AG08395 (cell line): ENCODE measurements at places on chromosomes 2 and 18.

DNA sequence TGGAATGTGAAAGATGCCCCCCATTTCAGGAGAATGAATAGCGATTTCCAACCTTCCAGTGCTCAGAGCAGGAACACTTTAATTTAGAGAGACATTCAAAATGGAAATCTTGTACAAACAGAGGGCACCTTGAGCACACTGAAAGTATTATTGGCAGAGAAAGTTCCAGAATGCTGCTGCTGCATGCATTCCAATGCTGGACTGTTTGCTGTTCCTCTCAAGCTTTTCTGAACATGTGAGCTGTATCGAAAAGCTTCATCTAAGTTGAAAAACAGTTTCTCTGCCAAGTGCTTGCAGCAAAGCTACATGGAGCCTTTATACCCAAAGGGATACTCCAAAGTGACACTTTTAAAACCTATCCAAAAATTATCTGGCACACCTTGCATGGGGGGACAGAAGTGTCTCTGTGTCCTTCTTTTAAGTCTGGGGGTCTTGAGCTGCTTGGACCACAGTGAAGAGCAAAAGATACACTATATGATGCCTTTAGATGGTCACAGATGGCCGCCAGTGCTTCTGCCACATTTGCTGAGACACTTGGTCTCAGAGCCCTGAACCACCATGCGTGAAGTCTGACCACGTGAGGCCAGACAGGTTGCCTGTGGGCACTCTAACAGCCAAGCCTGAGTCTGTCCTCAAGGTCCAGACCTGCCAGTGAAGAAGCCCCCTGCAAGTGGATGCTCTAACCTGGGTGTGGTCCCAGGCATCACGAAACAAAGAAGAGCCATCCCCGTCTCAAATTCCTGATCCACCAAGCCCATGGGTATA is 18.8 kb downstream of the UXS1 start:
- DNase-seq, result no peak

DNA sequence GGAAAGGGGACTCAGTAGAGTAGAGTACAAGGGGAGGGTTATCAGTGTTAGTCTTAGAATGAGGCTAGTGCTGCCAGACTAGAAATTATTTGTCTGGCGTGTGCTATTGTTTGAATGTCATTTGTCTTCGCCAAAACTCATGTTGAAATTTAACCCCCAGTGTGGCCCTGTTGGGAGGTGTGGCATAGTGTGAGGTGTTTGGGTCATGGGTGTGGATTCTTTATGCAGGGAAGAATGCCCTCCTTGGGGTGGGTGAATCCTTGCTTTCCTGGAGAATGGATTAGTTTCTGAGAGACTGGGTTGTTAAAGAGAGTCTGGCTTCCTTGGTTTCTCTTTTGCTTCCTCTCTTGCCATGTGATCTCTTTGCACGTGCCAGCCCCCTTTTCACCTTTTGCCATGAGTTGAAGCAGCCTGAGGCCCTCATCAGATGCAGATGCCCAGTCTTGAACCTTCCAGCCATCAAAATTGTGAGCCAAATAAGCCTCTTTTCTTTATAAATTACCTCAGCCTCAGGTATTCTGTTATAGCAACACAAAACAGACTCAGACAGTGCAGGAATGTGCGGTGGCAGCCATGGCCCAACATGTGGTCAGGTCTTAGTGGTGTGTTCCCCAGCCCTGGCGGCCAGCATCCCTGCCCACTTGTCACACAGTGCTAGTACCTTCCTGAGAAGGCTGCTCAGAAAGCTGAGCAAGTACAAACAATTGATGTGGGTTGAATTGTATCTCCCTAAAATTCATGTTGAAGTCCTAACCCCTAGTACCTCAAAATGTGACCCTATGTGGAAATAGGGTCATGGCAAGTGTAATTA is 48.4 kb upstream of the NAB1 start:
- DNase-seq, result no peak

DNA sequence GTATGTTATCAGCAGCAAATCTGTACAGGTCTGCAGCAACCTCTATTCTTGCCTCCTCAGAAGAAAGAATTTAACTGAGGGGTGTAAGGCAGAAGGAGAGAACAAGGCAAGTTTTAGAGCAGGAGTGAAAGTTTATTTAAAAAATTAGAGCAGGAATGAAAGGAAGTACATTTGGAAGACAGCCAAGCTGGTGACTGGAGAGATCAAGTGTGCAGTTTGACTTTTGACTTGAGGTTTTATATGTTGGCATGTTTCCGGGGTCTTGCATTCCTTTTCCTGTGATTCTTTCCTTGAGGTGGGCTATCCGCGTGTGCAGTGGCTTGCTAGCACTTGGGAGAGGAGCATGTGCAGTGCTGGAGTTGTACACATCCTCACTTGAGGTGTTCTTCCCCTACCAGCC is 16.5 kb upstream of the CERS6 start:
- no peak for DNase-seq

DNA sequence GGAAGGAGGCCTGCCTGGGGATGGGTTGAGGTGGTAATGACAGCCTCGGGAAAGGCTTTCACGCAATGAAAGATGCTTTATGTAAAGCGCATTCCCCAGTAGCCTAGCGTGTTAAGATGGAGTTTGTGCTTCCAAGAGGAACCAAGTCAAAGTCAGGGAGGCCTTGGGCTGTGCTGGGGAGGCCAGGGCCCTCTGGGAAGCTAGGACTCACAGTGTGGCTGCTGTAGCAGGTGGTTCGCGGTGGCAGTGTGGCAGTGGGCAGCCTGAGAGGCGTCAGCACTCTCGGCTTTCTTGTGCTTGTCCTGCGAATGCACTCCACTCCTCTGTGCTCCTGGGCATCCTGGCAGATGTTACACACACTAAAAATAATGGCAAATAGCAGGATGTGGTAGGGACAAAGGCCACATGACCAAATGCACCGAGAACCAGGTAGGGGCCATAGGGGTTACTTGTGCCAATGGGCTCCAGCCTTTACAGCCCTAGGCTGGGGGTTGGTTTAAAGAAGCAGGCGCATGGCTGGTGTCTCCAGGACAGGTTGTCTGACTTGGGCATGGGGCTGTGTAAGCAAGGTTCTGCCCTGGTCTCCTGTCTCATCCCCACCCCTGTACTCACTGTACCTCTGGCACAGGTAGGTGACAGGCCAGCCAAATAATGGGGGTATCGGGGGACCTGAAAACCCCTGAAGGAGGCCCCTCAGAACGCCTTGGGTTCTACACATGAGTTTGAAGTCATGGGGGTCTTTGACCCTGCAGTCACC is 154.4 kb upstream of the TWIST2 start:
- DNase-seq, result no peak

GRCh38 chr2:113376913-113377445 is 60.5 kb upstream of the ZNG1B start:
- no peak for DNase-seq

DNA sequence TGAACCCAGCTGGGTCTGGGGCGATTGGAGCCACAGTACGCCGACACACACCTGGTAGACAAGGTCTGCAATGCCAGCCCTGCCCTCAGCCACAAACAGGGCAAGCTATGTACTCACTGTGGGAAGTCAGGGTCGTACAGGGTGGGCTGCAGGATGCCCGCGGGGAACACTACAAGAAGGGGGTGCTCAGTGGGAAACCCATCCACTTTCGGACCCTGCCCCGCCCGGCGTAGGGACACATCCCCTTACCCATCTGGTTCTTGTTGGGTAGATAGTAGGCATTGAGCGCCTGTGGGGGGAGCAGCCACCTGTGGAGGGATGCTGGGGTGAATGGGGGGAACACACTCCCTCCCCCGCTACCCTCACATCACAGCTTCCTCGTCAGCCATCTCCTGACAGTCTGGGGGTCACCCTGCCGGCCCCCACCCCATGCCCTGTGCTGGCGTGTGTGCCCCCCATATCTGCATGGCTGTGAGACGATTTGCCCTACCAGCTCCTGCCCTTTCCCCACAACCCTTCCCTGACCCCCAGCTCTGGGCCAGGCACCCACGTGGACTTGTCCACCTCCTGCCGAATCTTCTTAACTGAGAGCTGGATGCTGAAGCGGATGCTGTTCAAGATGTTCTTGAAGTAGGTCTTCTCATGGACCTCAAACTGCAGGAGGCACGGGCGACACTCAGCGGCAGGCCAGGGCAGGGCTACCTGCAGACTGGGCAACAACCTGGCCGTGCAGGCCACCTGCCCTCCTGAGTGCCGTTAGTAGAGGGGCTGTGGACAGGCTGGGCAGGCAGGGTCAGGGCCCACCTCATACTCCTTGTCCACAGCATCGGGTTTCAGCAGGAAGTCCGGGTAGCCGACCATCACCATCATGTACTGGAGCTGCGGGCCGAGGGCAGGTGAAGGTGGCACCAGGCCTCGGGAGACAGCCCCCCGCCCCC is 5.1 kb downstream of the ECEL1 start:
- no peak for DNase-seq

DNA sequence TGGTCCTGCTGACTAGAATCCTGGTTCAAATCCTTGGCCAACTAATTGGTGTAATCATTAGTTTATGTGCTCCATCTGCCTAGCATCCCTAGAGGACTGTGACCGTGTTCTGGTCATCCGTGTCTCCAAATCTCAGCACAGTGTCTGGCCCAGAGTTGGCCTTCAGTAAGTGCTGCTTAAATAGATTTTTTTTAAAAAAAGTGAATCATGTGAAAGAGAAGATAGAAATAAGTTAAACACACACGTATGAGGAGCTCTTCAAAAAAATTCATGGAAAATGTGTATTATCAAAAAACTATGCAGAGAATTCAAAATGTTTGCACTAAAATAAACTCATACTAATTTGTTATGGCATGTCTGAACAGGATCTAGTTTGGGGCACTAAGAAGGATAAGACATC is 129.3 kb upstream of the TLK1 start:
- DNase-seq, result no peak

- no peak for DNase-seq
These were observed 65.8 kb downstream of the SUMO1 start for GRCh38 chr2:202172439-202173211.

DNA sequence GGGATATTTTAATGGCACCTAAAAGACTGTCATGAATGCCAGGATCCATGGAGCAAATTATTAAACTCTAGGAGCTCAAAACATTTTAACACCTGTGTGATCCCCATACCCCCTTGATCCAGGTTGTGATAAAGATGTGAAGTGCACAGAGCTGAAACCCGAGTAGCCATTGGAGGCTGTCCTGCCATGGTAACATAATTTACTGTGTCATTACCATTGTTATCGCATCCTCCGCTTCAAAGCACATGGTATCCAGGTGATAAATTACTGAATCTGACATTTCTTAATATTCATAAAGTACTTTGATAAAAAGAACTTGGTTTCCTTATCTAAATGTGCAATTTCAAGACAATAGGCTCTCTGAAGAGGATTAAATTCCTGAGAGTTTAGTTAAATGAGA is 109.3 kb downstream of the CHST9 start:
- DNase-seq, result no peak

GRCh38 chr2:240926516-240927389 is 20.6 kb downstream of the CROCC2 start:
- peak; percentile 71 for DNase-seq

DNA sequence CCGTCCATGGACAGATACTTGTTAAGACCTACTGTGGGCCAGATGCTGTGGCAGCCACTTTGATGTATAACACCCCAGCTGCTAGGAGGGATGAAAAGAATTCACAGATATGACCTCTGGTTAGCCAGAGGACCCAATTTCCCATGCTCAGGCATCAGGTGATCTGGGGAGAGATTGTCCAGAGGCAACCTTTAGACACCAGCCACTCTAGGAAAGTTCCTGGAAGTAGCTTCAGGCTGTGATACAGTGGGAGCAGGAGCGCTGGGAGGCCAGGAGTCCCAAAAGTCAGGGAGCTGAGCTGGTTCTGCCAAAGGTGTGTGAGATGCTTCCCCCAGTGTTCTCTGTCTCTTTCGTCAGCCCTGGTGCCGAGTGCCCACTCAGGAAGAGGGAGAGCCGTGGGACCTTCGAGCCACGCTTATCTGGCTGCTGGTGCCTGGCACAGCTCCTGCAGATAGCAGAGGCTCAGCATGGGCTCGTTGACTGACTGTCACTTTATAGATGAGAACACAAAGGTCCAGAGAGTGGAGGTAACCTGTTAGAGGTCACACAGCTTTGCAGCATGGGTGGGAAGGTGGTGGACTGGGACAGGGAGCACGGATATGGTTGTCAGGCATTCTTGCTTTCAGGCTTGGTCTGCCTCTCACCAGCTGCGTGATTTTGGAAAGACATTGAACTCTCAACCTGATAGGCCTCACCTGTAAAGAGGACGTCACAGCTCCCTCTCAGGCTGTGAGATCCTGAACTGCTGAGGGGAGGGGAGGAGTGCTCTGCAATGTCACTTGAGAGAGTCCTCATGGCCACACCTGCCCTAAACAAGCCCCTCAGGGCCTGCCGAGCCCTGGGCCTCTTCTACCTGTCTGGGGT is 7.8 kb upstream of the RALB start:
- no peak for DNase-seq

GRCh38 chr2:156955701-156956100 is 301.8 kb upstream of the GALNT5 start:
- no peak for DNase-seq

DNA sequence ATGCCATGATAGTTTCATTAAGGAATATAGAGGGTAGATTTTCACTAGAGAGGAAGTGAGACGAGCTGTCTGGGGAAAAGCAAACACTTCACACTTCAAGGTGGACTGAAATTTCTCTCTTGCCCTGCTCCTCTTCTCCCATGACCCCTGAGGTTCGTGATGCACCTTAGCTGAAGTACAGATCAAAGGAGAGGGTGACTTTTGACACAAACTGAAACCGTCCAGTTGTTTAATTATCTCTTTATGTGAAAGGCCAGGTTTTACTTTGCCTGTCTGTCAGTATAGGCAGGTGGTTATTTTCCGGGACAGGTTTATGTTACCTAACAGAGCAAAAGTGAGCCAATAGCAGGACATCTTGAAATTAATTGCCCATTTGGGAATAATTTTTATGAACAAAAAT is 41.0 kb upstream of the FOXI3 start:
- DNase-seq, result no peak
